ENCODE measurements at places on chromosomes 5 and 9. TPM values are rescaled to one million over a fixed set of nuclear protein-coding genes. Genes with fewer than 3 reads are reported as not detected.
A peak's percentile ranks its signal among the peaks of the same experiment; 100 is the strongest.

DNA sequence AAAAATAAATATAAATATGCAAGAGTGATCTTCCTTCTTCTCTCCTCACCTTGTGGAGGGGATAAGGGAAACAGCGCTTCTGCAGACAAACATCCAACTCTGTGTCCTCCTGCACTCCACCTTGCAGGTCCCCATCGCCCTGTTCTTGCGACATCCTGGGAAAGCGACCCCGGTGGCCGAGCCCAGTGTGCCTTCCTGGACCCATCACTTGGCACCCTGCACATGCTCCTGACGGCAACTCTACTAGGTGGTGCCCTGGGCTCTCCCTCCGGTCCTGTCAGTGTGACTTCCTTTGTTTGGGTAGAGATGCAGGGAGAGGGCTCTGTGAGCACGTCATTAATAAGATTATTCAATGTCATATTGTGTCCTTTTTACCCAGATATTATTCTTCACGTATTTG is 266.0 kb upstream of the ADAMTS16 start:
- DNase-seq = no peak

GRCh38 chr5:151254556-151254955 is 1.6 kb downstream of the GM2A start:
- no peak for DNase-seq

The ENTPD2 gene
- total RNA-seq = 14.1 TPM

DNA sequence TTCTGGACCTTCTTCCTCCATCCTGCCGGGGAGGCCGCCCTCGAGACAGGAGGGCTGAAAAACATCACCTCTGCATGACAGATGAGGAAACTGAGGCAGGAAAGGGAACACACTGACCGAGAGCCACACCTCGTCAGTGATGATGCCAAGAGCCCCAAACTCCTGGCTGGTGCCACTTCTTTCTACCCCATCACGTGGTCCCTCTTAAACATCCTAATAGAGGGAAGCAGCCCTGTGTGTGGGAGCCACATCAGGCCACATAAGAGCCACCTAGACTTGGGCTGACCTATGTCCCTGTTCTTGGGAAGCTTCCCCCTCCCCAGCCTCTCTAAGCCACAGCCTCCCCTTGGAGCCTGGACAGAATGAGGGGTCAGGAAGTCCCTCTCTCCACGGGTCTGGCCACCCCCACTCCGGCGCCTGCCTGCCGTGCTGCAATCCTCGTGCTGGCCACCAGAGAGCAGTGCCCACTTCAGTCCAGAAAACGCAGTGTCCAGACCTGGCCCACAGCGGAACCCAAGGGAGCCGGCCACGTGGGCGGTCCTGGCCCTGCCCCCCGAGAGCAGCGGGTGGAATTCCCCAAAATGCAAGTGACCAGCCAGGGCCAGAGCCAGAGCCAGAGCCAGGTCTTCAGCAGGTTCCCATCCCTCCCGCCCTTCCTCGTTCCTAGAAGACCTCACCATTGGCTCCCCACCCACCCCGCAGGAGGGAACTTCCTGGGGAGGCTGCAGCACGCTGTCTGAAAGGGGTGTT is 54.7 kb upstream of the SARDH start:
- DNase-seq = peak; percentile 74

The ZDHHC12 gene
- total RNA-seq = 102 TPM
